ENCODE measurements at places on chromosomes 4 and X.

DNA sequence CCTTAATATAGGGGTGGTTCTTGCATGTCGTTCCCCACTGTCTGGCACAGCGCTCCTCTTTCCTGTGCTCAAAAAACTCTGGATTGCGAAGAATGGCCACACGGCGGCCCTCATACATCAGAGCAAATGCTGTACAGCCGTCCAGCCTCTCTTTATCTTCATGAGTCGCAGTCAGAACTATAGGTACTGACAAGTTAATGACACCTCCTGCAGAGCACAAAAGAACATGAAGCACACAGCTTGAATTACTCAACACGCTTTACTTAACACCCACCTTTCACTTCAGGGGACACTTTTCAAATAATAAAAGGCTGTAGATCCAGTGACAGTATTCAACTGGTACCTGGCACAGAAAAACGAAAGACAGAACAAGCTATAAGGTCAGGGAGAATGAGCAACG, 65.3 kb downstream of the PAPSS1 start:
- DNase-seq = no peak
- no peaks in the 10 kb centered on the region for H3K4me1 ChIP-seq
- no peak overlapping the region for H3K27ac ChIP-seq
- no peaks in the 10 kb centered on the region for H3K36me3 ChIP-seq
- H3K27me3 ChIP-seq = no peaks in the 10 kb centered on the region
- H3K4me3 ChIP-seq = no peak overlapping the region

DNA sequence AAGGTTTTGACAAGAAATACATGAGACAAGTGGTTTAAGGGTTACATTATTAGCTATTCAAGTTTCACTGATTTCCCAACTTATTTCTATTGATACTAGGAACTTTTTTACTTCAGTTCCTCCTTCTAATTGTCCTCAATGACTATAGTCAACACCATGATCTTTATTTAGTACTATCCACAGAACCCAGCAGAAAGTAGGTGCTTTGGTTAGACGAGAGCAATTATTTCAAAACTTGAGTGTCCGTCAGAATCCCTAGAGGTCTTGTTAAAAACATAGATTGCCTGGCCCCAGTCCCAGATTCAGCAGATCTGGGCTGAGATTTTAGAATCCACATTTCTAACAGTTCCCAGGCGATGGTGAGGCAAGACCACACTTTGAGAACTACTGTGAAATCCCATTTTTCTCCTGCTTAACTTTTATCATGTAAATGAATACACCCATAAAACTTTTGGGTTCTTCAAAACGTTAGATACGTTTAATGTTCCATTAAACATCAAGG, 17.9 kb downstream of the EXOC1 start:
- no peak overlapping the region for H3K27ac ChIP-seq
- no peak for DNase-seq
- H3K4me1 ChIP-seq = no peaks in the 10 kb centered on the region

- DNase-seq = no peak
- H3K4me1 ChIP-seq = no peaks in the 10 kb centered on the region
- H3K27ac ChIP-seq = no peak overlapping the region
- H3K4me3 ChIP-seq = no peak overlapping the region
Measured at GRCh38 chrX:106899841-106900240, 3.3 kb downstream of the RIPPLY1 start.

GRCh38 chr4:169649545-169650226, 29.3 kb downstream of the CLCN3 start:
- H3K4me3 ChIP-seq = no peak overlapping the region
- DNase-seq = no peak
- no peaks in the 10 kb centered on the region for H3K36me3 ChIP-seq
- H3K27ac ChIP-seq = no peak overlapping the region

- H3K27ac ChIP-seq = no peak overlapping the region
- H3K36me3 ChIP-seq = no peaks in the 10 kb centered on the region
- H3K27me3 ChIP-seq = no peaks in the 10 kb centered on the region
- no peak overlapping the region for H3K4me3 ChIP-seq
Measured at GRCh38 chr4:152556283-152556682, 20.4 kb upstream of the FBXW7 start.

Data from iPS DF 6.9 (cell line).